ENCODE measurements at places on chromosomes 12 and 14.

GRCh38 chr12:88870000-88870737 is 289.9 kb upstream of the KITLG start:
- DNase-seq, result no peak

GRCh38 chr12:112017041-112017440 is 3.8 kb downstream of the ERP29 start:
- DNase-seq, result no peak

DNA sequence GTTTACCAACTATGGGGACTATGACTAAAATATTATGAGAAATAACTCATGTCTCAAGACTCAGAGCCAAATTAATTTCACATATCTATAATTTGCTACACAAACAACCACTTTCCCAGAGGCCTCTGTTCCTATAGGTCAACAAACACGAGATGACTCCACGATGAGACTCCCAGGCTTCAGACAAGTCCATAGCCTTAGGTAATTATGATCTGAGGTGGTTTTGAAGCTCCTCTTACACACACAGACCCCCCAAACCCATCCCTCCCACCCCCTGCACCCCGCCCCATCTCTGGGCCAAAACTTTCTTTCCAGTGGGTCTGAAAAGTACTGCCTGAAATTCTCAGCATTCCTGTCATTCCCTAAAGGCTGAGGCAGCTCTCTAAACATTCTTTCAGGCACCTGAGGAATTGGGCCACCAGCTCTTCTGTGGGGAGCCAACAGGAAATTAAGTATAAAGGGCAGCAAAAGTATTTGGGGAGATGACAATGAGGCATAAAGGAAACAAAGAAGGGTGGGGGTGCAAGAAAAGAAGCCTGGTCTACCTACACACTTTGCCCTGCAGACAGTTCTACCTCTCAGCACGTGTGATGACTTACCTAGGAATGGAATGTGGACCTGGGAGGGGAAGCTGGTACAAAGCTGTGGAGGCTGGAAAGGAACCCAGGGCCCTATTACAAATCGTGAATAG is 143.6 kb downstream of the PAWR start:
- no peak for DNase-seq

DNA sequence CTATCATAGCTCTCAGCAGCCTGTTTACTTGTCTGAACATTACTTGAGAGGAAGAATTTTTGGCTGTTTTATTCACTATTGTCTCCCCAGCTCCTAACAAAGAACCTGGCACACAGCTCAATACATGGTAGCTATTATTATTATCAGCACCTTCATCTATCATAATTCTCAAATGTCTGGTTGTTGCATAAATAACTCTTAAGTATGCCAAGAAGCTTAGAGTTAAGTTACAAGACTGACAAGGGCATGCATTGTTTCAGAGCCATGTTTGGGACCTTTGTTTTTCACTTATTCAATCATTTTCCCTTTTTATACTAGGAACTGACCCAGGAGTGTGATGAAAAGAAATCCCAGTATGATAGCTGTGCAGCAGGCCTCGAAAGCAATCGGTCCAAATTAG is 77.5 kb upstream of the ATP2A2 start:
- DNase-seq, result no peak

DNA sequence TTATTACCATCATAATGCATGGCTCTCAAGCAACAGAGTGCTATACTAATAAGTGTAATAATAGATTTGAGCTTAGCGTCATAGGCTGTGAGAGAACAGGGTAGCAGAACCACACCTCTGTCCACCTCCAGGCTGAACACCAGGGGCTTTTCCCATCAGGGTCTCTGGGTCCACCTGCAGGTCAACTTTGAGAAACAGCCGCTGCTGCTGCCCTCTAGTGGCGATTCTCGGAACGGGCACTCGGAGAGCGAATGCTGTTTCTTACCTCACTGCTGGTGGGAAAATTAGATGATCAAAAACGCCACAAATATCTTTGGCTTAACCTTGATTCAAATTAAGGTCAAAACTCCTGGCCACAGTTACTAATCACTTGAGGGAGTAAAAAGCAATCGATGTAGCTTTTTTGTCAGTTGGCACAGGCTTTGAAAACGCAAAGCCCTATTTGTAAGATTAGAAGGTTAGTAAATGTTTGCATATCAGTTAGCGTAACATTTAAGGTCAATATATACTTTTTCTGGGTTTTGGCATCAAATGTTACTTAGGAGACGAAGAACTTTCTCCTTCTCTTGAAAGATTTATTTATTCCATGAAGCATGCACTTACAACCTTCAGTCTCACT is 127.9 kb upstream of the TMEM132D start:
- peak; percentile 35 for DNase-seq

DNA sequence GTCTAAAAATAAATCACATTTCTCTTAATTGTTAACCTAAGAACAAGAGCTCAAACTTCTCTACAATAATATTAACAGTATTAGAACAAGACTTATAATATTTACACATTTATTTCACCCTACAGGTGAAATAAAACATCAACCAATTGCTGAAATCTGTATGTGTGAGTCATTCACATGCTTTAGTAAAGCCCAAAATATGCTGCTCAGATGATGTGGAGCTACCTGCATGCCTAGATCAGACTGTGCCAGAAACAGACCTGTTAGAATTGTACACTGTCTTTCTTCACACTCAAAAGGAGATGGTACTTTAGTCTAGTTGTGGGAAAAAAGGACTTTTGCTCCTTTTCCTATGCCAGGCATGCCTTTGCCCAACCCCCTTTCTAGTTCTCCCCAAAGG is 54.7 kb downstream of the RPS6KA5 start:
- no peak for DNase-seq

DNA sequence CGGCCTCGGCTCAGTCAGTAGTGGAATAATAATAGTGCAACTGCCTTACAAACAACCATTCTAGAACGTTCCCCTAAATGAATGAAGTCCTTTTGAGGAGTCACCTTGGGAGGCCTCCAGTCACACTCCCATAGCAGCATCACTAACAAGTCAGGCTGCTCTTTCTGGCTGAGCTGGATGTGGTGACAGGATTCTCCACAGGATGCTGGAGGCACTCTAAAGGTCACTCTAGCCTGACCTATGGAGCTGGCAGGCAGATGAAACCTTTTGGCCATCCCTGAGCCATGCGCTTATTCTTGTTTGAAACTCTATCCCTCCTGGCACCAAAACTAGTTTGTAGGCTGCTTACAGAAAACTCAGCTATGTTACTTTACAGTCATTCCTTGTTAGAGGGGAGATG is 17.9 kb upstream of the TFCP2 start:
- no peak for DNase-seq

- DNase-seq, result no peak
Measured at GRCh38 chr12:112812600-112813406, 21.3 kb downstream of the RPH3A start.

GRCh38 chr12:32462908-32463307 is 63.5 kb downstream of the FGD4 start:
- no peak for DNase-seq

DNA sequence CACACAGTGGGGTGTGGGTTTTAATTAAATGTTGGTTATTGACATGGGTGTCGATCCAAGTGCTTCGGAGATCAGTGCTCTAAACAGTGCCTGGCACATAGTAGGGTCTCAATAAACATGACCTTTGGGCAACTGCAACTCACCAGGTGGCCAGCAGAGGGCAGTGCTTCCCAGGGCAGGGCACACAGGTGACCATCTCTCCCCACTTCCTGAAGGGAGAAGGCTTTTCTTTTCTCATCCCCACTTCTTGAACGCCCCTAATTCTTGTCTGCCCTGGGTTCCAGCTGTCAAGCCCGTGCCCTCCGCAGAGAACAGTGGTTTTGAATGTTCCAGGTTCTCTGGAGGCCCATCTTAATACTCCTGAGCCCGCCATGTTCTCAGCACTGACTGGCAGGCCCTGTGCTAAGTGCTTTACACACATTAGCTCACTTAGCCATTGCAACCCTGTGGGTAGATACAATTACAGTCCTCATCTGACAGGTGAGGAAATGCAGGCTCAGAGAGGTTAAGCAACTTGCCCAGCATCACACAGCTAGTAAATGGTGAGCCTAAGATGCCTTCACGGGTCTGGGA is 16.3 kb downstream of the RAPGEF3 start:
- peak; percentile 75 for DNase-seq

DNA sequence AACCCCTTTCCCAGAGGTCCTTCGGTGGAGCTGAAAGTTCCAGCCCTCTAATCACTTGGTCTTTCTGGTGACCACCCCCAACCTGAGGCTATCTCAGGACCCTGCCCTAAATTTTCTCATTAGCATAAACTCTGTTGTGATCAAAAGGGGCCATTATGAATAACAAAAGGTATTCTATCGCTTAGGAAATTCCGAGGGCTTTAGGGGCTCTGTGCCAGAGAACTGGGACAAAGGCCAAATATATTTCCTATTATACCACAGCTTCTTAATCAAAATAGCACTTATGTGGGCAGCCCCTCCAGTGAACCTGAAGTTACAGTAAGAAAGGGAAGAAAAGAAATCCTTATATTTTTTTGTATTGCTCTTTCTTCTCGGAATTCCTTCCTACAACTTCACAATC is 125.3 kb upstream of the NPAS3 start:
- no peak for DNase-seq

DNA sequence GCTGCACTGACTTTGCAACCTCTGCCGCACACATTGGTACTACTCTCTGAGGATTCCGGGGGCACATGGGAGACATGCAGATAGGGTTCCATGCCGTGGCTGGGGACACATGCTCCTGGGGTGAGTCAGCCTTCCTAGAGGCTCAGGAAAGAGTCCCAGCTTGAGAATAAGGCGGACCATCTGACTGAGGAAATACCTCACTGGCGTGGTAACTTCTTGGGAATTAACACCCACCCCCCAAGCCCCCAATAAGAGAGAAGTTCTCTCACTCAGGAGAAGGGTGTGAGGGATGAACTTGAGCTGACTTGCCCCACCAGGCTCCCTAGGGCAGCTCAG is 23.2 kb downstream of the PLXNC1 start:
- DNase-seq, result no peak

GRCh38 chr14:61106271-61106958 is 125.4 kb downstream of the SLC38A6 start:
- DNase-seq, result no peak

- no peak for DNase-seq
Measured at GRCh38 chr12:117038023-117038680, 61.1 kb downstream of the TESC start.

GRCh38 chr14:50212726-50213125 is 18.7 kb downstream of the SOS2 start:
- no peak for DNase-seq

DNA sequence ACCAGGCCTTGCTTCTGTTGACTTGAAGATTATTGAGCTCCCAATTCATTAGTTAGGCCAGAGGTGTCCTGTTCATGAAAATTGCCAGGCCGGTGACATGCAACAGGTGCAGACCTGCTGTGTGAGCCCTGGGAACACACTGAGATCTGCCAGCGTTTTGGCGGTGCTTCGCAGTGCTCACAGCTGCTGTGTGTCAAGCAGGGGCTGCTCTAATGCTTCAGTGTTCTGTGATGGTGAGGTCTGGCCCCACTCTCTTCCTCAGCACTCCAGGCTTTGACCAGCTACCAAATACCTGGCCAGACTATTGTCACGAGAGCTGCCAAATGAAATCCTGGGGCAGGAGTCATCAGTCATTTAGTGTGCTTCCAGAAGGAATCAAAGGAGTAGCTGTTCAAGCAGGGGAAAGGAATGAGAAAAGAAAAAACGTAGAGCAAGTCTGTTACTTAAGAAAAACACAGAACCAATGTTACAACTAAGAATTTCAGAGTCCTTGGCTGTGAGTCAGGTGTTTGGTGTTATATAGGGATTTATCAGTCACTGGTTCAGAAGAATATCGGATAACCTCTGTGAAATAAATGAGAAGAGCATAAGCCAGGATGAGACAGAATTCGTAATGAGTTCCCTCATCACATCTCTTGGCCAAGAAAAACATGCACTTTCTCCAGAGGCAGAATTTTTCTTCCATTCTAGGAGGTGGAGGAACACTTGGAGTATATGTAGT is 150.8 kb downstream of the FBXL14 start:
- DNase-seq, result no peak

GRCh38 chr12:40999210-40999609 is 188.9 kb upstream of the PDZRN4 start:
- DNase-seq, result no peak

GRCh38 chr12:59941461-59941860 is 345.6 kb downstream of the SLC16A7 start:
- DNase-seq, result no peak

- DNase-seq, result no peak
Measured at GRCh38 chr14:94027566-94028449, 1.7 kb downstream of the OTUB2 start.

- DNase-seq, result no peak
Measured at GRCh38 chr12:82319276-82319675, 38.9 kb downstream of the CCDC59 start.

Data from CD4-positive, alpha-beta T cell treated with Interleukin-17A for 1 hour (primary cell).